ENCODE measurements at places on chromosomes 13 and 19.
A peak's percentile ranks its signal among the peaks of the same experiment; 100 is the strongest.

GRCh38 chr19:6274756-6275155 lies 5.0 kb downstream of the MLLT1 start:
- no peak for DNase-seq

DNA sequence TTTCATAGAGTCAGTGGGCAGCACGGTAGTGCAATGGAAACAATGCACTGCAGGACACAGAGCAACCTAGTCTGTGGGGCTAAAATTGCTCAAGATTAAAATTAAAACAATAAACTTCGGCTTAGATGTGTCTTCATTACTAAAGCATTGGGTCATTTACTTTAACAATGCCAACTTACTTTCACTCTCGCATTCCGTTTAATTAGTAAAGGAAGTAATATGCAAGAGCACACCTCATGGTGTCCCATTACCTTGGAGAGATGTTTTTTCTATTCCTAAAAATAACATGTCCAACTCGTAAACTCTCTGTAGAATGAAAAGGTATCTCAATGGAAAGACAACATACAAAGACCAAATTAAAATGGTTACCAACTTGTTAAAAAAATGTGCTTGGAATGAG lies 738.4 kb downstream of the PCDH17 start:
- DNase-seq: no peak

- no peak for DNase-seq
Measured at GRCh38 chr13:97212004-97212403, 10.1 kb upstream of the MBNL2 start.

GRCh38 chr19:8592231-8593009 lies 15.2 kb upstream of the MYO1F start:
- peak; percentile 73 for DNase-seq

GRCh38 chr19:42176990-42177685 lies 40.3 kb downstream of the DEDD2 start:
- DNase-seq: peak; percentile 74

DNA sequence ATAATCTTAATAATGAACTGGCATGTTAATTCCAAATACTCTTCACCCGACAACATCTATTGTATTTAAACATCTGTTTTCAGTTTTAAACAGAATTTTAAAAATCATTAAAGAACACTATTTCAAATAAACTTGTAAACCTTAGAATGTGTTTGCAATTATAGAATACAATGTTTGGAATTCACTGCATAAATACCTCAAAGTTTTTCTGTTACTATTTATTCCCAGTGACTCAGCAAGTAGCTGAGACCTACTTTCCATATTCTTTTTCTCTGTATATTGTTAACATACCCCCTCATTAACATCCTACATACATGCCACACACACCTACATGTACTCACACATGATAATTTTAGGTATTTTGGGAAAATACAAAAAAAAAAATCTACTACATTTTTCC lies 1134.3 kb downstream of the SLITRK1 start:
- DNase-seq: no peak

Data from RPMI8226 (cell line).